Activated naive CD4-positive, alpha-beta T cell treated with anti-CD3 and anti-CD28 coated beads, Interleukin-2, amount 50 U/mL, for 72 hours (primary cell): ENCODE measurements at places on chromosomes 1 and 21.

- DNase-seq = no peak
Observed at GRCh38 chr1:32128479-32128878, 20.6 kb downstream of the KPNA6 start.

- no peak for DNase-seq
Observed at GRCh38 chr1:199858856-199859255, 168.7 kb upstream of the NR5A2 start.

DNA sequence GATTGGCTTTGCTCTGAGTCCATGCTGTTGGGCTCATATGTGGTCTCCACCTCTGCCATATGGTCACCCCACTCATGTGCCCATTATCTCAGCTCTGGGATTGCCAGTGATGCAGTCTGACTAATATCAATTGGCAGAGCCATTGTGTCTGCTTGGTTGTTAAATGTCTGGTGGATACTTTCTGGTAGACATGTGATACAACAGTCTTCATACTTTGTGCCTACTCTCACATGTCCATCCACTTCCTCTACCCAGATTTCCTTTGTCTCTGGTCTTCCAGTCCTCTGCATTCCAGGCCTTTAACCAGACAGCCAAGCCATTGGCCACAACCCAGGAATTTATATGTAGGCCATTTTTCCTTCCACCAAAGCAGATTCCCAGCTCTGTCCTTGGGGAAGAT lies 30.8 kb upstream of the DIPK1A start:
- DNase-seq = no peak

- no peak for DNase-seq
Observed at GRCh38 chr1:41037116-41037903, 15.8 kb upstream of the SLFNL1 start.

DNA sequence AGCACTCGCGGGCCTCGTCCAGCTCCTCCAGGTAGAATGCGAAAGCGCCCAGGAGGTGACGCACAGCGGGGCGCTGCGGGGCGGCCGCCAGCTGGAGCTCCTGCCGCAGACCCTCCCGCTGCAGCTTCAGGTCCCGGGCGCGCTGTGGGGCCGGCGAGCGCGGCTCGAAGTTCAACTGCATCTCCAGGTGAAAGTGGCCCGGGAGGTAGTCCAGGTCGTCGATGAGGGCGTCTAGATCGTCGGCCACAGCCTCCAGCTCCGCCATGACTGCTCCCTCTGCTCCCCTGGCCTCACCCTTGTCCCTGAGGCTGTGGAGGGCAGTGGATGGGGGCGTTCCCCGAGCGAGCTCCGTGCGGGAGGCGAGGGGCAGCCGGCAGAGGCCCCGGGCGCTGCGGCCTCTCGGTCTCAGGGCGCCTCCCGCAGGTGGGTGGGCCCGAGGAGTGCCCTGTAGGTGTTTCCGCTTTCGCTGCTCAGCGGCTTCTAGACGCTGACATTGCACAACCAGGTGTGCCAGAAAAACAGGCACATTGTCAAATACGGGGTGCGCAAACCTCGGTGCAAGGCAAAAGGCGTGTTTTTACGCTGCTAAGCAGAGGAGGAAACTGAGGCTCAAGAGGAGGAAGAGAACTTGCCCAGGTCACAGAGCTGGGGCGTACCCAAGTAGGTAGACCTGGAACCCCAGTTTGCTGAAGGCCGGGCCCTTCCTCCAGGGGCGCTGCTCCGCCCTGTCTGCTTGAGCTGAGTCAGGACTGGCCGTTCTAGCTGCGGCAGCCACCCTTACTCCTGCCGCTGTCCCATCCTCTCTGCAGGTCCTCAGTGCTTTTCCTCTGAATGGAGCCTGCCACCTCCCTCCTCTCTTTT lies at the start of gene TTC22:
TTC22 (minus strand) TSS at position 425 of the 861 bp plus-strand sequence; CDS start at position 265, 160 bp downstream.
- peak; percentile 79 for DNase-seq

DNA sequence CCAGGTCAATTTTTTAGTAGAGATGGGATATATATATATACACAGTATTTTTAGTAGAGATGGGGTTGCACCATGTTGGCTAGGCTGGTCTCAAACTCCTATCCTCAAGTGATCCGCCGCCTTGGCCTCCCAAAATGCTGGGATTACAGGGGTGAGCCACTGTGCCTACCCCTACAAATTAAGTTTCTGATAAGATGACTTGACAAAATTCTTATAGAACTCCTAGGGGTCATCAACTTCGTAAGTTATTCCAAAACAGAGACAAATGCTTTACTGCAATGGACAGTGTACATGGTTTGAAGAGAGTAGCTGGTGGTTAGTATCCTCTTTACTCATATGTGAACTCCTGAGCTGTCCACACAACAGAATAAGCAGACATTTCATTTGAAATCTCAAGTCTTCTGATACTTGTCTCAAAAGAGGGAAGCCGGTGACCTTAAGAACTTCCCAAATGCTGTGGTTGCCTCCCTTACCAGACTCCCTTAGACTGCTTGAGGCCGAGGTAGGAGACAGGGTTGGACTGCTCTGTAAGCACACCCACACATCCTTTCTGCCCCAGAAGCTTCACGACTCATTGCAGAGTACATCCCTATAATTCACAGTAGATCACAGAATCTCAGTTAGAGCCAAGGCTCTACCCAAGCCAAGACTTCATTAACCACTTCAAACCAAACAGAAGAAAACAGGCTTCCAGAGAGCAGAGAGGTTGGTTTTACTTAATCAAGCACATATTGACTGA lies 244.1 kb upstream of the IRF2BP2 start:
- DNase-seq = no peak

GRCh38 chr1:6996371-6996770 lies 211.1 kb downstream of the CAMTA1 start:
- DNase-seq = no peak

DNA sequence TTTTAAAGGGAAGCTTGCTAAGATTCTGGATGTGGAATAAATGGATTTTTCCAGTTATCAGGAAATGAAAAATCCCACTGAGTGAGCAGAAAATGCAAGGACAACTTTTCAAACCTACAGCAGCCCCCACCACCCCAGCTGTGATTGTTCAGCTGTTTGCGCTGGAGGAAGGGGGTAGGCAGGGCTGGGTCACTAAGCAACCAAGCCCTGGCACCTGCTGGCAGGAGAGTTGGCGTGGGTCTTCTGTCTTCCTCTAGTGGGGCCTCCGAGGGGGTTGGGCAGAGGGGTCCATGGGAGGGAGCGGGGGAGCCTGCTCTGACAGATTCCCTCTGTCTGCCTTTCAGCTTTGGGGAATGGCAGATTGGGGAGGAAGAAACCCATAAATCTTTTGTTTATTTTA lies 45.3 kb downstream of the EIF2D start:
- DNase-seq = no peak

GRCh38 chr1:70317087-70317486 lies 37.4 kb downstream of the ANKRD13C start:
- DNase-seq = no peak

GRCh38 chr1:37631036-37631435 lies 3.7 kb downstream of the RSPO1 start:
- DNase-seq = no peak

- no peak for DNase-seq
Observed at GRCh38 chr1:44636083-44636687, 38.1 kb downstream of the TMEM53 start.

DNA sequence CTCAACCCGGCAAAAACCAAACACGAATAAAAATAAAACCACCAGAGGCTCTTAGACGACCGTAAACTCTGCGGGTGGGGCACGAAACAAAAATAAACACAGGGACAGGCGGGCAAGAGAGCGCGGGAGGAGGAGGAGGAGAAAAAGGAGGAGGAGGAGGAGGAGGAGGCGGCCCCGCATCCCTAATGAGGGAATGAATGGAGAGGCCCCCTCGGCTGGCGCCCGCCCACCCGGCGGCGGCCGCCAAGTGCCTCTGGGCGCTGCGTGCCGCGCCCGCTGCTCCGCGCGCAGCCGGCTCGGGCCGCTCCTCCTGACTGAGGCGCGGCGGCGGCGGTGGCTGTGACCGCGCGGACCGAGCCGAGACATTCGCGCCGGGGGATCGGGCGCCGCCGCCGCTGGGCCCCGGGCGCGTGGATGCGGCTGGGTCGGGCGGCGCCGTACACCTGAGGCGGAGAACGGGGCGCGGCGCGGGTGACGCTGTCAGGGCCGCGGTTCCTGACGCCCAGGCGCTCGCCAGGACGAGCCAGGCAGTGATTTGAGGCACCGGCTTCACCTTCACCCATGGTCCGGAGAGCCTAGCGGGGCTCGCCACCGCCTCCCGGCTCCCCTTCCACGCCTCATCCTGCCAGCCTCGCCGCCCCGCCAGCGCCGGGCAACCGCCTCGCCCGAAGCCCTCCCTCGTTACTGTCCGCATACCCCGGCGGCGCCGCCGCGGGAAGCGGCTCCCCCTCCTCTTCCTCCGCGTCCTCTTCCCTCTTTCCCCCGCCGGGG lies at the start of gene MARK1:
MARK1 (plus strand) TSS at position 229 of the 771 bp plus-strand sequence. CDS start 687 bp downstream, outside the sequence.
- DNase-seq = no peak

DNA sequence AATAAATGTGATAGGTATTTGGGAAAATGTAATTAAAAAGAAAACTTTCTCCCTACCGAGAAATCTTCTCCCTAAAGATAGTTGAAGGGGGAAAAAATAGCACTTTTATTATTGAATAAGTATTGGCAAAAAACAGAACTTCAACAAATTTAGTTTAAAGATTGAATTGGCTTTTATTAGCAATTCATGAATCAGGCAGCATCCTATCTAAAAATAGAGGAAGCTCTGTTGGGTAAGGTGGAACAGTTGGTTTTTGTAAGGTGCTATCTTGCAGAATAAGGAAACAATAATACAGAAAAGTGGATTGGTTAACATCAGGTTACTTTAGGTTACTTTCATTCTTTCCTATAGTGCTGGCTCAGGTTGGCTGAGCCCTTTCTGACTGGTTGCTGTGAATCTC lies 62.8 kb downstream of the FH start:
- no peak for DNase-seq

- DNase-seq = no peak
Observed at GRCh38 chr21:42937960-42938605, 12.7 kb upstream of the ERVH48-1 start.

GRCh38 chr1:233993651-233994050 lies 89.2 kb downstream of the SLC35F3 start:
- DNase-seq = peak; percentile 3

- no peak for DNase-seq
Observed at GRCh38 chr21:38511662-38512243, 13.5 kb upstream of the ERG start.

- no peak for DNase-seq
Observed at GRCh38 chr1:46622344-46622743, 5.7 kb upstream of the MOB3C start.

DNA sequence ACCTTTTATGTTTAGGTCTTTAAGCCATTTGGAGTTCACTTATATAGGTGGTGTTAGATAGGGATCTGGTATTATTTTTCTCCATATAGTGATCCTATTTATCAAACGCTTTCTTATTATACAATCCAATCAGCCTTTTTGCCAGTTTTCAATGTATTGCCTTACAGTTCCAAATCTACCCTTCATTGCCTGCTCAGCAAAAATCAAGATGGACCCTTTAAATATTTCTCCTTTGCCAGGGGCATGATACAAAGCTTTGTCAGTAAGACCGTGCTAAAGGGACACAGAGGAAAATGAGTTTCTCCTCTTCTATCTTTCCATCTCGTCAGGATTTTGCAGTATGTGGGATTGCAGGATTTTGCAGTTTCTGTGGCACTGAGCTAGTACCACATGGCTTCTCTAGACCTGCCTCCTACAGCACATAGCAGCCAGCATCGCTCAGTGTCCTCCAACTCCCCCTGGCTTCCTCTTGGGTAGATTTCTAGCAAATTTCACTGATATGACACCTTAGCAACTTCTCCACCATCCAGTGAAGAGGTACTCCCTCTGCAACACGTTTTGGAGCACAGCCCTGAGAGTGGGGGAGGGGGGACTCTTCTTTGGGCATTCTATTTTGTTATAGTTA lies 22.5 kb upstream of the CAP1 start:
- DNase-seq = no peak

DNA sequence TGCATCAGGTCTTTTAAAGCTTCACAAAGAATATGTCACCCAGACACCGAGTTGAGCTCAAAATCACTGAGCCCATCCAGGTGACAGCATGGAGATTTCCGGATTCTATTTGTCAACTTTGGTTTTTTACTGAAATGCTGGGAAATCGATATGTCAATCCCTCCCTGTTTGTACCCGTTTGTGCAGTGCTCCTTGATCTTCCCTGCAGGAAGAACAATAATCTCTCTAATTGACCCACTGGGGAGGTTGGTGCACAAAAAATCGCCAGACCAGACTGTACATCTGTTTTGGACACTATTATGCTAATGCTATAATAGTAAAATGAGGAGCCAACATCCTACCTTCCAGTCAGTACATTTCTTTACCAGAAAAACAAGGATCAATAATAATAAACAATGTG lies 1.8 kb downstream of the BARHL2 start:
- DNase-seq = no peak

- DNase-seq = no peak
Observed at GRCh38 chr1:151408891-151409290, 9.5 kb downstream of the PSMB4 start.

- DNase-seq = peak; percentile 58
Observed at GRCh38 chr1:9593492-9594465, 5.1 kb downstream of the TMEM201 start.

GRCh38 chr21:30831194-30831765 lies 1.7 kb upstream of the KRTAP7-1 start:
- DNase-seq = peak; percentile 21

- no peak for DNase-seq
Observed at GRCh38 chr1:212749821-212750535, 41.6 kb downstream of the NSL1 start.

GRCh38 chr1:163703794-163704193 lies 382.0 kb downstream of the NUF2 start:
- DNase-seq = no peak

DNA sequence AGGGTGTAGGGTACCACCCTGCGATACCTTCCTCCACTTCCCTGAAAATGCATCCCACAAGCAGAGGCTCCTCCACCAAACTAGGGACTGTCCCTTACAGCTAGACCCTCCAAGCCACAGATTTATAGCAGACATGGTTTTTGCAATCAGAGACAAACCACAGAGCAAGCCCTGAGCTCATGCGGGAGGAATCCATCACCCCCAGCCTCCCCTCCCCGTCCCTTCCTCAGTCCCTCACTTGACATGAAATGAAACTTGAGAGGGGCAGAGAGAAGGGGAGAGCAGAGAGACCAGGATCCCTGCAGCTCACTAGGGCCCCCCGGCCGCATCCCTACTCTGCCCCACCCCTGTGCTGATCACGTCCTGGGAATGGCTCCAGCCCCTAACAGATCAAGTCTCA lies 94.9 kb downstream of the MRPL37 start:
- no peak for DNase-seq

DNA sequence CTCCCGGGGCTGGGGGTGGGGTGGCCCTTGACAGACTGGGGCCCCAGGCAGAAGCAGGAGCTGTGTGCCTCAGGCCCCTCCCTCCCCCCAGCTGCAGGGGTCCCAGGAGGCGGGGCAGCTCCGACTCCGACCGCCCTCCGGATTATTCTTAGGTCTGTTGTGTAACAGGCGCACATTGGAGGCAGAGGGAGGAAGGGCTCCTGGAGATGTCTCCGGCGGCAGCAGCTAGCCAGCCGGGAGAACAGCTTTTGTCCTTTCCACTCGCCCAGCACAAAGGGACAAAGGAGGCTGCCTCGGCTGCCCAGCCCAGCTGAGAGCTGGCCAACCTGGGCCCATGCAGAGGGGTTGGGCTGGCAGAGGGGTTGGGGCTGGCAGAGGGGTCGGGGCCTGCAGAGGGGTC lies 29.7 kb upstream of the PLCH2 start:
- no peak for DNase-seq
